ENCODE measurements at places on chromosomes 16 and 17.
A peak's percentile ranks its signal among the peaks of the same experiment; 100 is the strongest.

- DNase-seq = no peak
Measured at GRCh38 chr17:67818110-67819002, 6.9 kb upstream of the BPTF start.

DNA sequence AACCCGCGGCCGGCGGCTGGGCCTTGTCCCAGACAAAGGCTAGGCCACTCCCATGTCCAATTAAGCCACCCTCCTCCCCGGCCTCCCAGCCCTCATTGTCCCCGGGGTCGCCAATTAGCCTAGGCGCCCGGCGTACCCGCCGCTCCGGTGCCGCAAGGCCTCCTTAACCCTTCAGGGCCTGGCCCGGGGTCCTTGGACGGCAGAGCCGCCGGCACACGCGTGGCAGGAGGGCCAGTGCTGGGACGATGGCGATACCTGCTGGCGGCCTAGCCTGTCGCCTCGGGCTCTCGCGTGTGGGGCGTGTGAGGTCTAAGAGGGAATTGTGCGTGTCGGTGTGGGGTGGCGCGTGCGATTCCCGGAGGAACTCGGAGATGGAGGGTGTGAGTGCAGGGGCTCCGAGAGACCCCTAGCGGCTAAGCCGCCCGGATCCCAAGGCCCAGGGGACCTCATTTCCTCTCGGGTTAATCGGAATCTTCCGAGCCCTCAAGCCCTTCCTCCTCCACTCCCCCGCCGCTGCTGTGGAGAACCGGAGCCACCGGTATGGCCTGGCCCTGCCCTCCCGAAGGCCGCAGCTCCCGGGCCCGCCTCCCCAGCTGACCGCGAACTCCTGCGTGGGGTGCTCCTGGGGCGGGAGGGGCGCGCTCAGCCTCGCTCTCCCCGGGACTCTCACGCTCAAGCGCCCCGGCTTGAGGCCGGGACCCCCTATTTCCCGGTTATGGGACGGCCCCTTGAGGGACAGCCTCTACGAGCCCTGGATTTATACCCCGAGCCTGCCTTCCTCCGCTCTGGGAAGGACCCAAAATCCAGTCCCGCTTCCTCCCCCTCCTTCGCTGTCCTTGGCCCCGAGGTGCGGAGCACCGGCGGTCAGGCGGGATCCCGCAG, 11.9 kb downstream of the TBX2 start:
- DNase-seq = no peak

DNA sequence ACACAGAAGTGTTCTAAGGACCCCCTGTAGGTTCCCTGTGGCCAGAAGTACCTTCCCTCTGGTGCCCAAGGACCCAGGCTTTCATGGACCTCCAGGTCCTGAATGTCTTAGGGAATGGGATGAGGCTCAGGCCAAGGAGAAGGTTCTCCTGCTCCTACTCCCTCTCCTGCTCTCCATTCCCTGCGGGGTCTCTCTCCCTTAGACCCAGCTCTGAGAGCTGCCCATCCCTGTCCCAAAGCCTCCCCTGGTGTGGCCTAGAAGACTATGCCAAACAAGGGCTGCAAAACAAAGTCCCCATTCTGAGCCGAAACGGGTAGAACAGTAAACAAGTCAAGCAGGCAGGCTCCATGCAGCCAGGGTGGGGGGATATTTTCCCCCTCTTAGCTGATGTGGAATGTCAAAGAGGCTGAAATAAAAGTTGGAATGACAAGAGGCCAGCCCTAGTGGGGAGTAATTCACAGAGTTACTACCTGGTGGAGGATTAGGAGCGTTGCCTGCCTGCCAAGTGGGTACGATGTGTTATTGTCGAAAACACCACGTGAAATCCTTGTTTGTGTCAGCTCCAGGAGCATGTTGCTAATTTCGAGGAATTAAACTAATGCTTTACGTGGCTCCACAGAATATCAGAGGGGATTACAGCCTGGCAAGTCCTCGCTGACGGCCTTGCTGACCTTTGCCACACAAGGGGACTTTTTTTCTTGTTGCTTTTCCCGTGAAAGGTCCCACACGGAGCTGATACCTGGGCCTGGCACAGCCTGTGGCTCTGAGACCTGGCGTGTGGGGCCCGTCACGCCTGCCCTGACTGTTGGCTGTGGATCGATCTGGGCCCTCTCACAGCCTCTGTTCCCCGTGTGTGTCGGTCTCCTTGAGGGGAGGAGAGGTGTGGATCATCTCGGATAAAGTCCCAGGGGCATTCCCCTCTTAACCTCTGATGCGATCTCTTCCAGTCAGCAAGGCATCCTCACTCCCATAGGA, 2.9 kb downstream of the WFIKKN2 start:
- no peak for DNase-seq

DNA sequence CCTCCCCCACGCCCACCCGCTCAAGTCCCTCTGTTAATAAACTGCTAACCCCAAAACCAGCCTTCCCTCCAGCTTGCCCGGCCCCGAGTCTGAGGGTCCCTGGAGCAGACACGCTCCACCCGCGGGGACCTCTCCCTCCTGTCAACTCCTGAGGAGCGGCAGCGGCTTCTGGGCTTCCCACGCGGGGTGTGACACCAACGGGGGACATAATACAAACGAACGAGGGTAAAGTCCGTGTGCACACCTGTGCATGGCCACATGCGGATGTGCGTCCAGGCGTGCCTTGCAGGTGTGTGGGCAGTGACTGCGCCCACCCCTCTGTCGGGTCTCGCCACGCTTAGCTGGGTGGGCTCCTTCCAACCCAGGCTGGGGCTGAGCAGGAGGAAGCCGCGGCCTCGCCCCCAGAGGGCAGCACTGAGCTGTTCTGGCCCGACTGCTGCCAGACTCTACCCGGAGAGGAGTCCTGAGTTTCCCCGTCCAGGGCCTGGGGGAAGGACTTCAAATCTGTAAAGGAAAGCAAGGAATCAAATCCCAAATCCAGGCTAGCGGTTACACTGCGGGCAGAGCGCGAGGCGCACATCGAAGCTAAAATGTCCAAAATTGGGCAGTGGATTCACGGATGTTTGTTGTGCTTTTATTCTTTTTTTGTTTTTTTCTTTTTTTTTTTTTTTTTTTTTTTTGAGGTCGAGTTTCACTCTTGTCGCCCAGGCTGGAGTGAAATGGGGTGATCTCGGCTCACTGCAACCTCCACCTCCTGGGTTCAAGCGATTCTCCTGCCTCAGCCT, 24.2 kb upstream of the KRT17 start:
- peak; percentile 47 for DNase-seq

DNA sequence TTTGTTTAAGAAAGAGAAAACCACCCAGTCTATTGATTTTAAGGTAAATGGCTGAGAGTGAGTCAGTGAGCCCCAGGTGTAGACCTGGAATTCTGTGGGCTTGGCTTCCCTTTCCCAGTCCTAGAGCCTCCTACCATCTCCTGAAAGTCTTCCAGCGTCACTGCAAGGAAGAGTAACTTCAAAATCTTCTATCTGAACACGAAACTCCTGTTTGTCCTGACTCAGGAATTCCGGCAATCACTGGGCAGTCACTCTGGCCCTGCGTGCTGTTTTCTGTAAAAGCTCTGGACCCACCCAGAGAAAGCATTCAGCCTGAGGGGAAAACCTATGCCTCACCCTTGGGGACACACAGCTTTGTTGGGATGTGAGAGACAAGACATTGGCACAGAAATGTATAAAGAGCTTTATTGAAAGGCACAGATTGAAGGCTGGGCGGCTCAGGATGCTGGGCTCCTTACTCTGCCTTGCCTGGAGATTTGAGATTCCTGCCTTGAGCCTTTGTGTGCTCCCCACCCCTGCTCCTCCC, 15.9 kb downstream of the MINK1 start:
- no peak for DNase-seq

- DNase-seq = no peak
Measured at GRCh38 chr17:40307001-40307730, 1.8 kb upstream of the RARA start.
